Stimulated activated CD4-positive, alpha-beta T cell treated with anti-CD3 and anti-CD28 coated beads, Interleukin-2, amount 100 ng/mL, for 4 hours (primary cell): ENCODE measurements at places on chromosomes 13 and 19.

- DNase-seq = no peak
These were observed 121.1 kb downstream of the FLT1 start for GRCh38 chr13:28373810-28374209.

DNA sequence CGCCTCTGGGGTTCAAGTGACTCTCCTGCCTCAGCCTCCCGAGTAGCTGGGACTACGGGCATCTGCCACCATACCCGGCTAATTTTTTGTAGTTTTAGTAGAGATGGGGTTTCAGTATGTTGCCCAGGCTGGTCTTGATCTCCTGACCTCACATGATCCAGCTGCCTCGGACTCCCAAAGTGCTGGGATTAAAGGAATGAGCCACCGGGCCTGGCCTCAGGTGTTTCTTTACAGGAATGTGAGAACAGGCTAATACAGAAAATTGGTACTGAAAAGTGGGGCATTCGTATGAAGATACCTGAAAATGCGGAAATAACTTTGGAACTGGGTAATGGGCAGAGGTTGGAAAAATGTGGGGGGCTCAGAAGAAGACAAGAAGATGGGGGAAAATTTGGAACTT is 2.8 kb upstream of the CDC16 start:
- DNase-seq = no peak

GRCh38 chr13:32497589-32497988 is 41.0 kb downstream of the N4BP2L2 start:
- no peak for DNase-seq

DNA sequence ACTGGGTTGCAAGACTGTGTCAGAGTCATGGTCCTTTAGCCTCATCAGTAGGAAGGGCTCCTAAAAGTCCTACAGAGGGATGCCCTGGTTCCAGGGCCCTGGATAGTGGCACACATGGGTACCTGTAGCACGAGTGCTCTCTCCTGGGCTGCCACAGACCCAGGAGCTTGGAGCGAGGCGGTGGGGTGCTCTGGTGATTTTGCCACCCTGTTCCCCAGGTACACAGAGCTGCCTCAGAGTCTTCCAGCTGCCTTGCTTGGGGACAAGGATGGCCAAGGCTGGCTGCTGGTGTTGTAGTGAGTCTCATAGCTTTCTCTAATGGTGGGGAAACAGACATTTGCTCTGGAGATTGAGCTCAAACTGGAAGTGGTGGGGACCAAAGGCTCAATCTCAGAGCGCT is 53.9 kb upstream of the OLFM4 start:
- DNase-seq = no peak

DNA sequence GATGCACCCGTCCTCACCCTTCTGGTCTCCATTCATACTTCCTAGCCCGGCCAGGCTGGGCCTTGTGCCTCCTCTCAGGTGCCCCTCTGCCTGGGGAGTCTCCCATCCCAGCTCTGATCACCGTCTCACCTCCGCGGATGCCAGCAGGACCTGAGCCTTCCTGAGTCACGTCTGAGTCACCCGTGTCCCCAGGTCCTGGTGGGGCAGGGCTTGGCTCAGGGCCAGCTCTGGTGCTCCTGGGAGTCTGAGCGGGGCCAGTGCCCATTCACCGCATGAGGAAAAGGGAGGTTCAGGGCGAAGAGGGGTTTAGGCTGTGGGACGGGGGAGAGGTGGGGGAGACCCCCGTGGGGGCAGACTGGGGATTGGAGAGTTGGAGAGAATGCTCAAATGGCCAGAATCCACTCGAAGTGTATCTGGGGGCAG is 593 bp downstream of the ATP8B3 start:
- DNase-seq = peak; percentile 40

DNA sequence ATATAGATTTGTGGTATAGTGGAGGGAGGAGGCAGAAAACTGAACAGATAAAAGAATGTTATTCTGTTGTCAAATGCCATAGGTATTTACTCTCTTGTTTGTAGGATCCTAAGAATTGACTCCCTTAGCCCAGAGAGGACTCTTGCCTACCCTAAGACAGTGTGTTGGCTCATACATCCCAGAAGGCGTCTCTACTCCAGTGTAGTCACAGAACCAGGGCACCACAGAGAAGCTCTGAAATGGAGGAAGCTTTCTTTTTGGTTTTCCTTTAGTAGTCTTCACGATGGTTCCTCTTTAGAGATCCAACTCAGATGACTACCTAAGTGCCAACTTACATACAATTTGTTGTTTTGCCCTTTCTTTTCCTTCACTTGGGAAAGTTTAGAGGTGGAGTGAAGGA is 14.0 kb downstream of the GPR183 start:
- DNase-seq = no peak

DNA sequence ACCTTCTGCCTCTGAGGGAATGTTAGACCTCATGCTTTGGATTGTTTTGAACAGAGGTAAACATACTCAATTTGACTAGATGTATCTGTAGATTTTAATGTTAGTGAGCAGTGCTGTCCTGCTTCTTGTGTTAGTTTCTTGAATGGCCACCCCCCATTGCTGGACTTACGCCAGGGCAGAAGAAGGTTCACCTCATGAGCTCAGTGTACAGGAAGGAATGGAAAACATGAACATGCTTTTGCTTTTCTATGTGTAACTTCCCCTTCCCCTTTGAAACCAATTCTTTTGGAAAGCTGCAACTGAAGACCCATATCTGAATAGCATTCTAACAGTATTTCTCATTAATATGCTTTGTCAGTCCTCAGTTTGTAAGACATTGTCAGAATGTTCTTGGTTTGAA is 32.3 kb downstream of the WASF3 start:
- no peak for DNase-seq

GRCh38 chr19:8491574-8491973 is 10.9 kb downstream of the PRAM1 start:
- DNase-seq = no peak

DNA sequence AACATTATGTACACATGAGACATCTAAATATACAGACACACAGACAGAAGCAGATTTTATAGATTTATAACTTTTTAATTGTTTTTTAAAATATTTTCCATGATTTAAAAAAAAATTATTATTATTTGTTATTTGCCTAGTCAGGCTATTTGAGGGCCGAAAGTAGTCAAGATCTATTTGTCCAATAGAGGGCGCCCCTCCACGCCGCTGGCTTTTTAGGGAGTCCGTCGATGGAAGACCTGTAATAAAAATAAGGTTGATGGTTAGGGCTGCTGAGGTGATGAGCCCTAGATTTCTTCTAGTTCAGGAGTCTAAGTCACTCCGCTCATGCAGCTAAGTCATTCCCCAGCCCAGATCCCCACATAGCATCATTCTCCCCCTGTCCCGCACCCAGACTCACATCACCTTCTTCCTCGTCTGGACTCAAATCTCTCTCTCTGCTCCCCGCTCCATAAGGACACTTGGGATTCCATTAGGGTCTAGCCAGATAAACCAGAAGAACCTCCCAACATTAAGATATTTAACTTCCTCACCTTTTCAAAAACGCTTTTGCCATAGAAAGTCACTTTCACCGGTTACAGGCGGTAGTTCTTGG is 33.9 kb upstream of the CEACAM21 start:
- DNase-seq = peak; percentile 65

- DNase-seq = no peak
These were observed 1615.4 kb downstream of the EFNB2 start for GRCh38 chr13:104920091-104920490.

DNA sequence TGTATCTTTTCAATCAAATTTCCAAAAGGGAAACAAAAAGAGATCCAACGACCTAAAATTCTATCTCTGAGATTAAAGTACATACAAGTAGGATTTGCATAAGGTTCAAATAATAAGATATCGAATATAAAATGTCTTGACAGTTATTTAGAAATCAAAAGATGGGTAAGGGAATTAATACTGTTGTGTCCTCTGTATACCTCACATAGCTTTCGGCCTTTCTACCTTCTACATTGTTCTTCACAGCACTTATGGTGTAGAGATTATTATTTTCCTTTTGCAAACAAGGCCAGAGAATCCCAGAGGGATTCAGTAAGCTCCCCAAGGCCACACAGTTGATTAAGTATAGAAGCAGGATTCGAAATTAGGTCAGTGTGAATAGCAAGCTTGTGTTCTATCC is 403.6 kb downstream of the SPRY2 start:
- DNase-seq = no peak

- DNase-seq = no peak
These were observed 23.0 kb downstream of the COL4A1 start for GRCh38 chr13:110283736-110284517.

DNA sequence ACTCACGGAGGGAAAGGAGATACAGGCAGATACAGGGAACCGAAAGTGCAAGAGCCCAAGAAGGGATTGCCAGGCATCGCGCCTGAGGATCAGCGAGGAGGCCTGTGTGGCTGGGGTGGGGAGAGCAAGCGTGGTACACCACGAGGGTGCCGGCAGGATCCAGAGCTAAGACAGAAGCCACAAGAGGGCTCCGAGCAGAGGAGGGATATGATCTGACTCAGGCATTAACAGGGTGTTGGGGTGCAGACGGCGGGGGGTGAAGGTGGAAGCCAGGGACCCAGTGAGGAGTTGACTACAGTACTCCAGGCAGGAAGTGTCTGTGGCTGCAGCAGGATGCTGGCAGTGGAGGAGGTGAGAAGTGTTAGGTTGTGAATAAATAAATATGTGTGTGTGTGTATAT is 5.4 kb upstream of the PPP1R37 start:
- DNase-seq = no peak

- DNase-seq = no peak
These were observed 603.0 kb downstream of the LMO7 start for GRCh38 chr13:76239031-76239680.

GRCh38 chr13:45510672-45511071 is 45.9 kb downstream of the COG3 start:
- no peak for DNase-seq

DNA sequence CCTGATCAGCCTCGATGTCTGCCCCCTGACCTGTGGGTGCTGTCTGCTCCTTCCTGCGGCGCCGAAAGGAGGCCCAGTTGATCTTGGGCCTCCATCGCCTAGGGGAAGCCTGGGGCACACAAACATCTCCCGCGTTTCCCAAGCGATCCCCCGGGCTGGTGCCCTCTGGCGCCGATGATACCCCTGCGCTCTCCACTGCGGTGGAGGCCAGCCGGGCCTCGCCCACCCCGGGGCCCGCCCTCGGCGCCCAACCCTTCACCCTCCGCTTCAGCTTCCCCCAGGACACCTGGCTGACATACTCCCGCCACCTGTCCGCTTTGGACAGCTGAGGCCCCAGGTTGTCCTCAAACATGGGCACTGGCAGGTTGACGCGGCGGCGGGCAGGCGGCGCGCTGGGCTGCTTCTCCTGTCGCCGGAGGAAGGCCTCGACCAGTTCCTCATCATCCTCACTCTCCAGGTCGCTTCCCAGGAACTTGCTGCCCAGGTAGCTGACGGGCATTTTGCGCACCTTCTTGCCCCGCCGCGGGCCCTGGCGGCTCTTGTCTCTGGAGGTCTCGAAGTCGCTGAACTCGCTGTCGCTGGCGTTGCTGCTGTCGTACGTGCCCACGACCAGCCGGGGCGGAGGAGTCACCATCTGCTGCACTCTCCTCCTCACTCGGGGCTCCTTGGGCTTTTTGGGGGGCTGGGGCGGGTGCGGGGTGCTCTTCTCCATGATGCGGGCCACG is 1.3 kb downstream of the CCDC8 start:
- no peak for DNase-seq

GRCh38 chr19:18869023-18869618 is 26.8 kb downstream of the CERS1 start:
- DNase-seq = no peak

DNA sequence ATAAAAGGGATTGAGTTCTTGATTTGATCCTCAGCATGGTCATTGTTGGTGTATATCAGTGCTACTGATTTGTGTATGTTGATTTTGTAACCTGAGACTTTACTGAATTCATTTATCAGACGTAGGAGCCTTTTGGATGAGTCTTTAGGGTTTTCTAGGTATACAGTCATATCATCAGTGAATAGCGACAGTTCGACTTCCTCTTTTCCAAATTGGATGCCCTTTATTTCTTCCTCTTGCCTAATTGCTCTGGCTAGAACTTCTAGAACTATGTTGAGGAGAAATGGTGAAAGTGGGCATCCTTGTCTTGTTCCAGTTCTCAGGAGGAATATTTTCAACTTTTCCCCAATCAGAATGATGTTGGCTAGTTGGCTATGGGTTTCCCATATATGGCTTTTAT is 27.0 kb downstream of the POMP start:
- DNase-seq = no peak

GRCh38 chr19:3333662-3334061 is 32.7 kb upstream of the NFIC start:
- DNase-seq = no peak

DNA sequence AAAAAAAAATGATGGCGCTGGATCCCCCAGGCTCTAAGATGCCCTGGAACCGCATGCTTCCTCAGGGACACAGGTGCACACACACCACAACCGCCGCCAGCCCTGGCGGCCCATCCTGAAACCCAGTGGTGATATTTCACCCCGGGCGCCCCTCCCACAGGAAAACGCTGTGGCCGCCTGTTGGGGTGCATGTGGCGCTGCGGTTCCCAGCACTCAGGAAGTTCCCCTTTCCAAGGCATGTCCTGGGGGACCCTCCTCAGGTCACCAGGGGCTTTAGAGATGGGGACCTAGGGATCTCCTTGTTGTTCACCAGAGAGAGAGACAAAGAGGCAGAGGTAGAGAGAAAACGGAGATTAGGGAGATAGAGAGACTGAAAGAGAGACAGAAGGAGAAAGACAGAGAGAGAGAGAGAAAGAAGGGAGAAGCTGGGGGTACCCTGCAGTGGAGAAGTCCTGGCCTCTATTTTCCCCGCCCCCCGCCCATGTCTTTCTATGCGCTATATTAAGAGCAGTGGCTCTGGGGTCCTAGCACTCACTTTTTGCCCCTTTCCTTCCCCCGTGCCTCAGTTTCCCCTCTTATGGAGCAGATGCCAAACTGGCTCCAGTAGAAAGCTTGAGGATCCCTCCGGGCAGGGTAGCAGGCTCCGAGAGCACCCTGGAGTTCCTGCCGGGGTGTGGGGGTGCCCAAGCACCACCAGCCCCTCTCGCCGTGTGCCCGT is 2.3 kb downstream of the ADGRE2 start:
- no peak for DNase-seq

- no peak for DNase-seq
These were observed 7.6 kb downstream of the AKT2 start for GRCh38 chr19:40277356-40278059.

DNA sequence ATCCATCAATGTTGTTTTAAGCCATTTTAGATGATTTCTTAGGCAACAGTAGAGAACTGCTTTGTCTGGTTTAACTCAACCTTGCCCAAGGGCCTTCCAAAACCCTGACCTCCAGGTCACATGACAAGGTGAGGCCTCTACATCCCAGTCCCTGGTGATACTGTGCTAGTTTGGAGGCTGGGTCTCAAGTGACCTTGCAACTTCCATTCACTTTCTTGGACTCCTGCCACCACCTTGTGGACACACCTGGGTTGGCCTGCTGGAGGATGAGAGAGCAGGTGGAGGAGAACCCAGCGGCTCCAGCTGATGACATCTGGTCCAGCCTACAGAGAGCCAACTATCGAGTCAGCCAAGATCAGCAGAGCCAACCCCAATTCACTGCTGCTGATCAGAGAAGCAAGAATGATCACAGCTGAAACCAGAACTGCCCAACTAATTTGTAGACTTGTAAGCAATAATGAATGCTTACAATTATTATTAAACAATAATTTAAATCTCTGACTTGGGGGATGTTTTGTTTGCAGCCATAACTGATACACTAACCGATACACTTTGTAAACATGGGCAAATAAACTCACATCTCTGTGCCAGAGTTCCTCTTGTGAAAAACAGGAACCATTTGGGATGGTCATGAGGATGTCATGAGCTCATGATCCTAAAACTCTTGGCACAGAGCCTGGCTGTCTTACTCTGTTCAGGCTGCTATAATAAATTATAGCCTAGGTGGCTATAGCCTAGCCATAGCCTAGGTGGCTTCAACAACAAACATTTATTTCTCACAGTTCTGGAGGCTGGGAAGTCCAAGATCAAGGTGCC is 11.5 kb downstream of the FAM187B start:
- DNase-seq = no peak
